ENCODE measurements at places on chromosomes 13 and 19.

DNA sequence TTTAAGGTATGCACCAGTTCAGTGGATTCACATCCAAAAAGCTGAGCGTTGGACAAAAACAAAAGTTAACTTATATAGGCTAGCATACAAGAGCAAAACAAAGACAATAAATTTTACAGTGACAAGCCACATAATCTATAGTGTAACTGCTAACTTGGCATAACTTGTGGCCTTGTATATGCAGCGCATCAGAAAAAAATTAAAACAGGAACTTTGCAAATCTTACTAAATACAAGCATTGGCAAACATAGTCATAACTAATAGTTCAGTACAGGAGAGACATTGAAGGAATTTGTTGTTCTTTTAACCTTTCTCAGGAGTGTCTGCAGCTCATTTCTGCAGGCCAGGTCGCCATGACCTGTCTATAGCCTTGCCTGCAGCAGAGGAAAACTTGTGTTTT, 54.6 kb downstream of the OR10H4 start:
- no peak for DNase-seq

DNA sequence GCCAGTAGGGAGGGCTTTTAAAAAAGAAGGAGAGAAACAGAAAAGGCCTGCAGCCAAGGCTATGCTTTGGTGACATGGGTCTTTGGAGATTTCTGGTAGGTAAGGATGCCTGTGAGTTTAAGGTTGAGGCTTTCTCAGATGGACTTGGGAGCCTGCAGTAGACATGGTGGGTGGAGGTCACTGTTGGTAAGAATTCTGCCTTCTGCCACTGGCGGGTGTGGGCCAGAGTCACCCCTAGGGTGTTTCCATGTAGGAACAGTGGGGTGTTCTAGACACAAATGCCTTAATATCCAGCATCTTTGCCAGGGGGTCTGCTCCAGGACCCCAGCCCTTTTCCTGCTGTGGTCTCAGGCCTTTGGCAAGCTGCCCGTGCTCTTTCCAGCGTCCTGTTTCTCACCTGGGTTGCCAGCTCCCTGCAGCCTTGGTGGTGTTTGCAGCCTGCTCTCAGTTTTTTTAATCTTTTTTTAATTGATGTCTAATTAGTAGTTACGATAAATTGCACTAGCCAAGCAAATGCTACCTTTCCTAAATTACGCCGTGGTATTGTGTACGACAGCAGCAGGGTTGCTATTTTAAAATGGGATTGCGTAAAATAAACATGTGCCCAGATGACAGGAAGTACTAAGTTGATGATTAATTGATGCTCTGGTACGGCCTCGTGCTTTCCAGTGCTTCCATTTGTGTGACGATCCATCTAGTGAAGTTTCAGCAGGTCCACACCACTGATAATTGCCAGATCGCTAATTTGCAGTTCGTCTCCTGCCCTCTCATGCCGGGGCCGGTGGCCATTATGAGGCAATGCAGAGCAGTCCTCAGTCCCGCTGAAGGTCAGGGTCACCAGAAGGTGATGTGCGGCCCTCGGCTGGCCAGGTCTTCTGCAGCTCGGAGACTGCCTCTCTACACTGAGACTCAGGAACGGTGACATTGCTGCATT, 35.3 kb upstream of the NPAS1 start:
- DNase-seq: peak; percentile 16

DNA sequence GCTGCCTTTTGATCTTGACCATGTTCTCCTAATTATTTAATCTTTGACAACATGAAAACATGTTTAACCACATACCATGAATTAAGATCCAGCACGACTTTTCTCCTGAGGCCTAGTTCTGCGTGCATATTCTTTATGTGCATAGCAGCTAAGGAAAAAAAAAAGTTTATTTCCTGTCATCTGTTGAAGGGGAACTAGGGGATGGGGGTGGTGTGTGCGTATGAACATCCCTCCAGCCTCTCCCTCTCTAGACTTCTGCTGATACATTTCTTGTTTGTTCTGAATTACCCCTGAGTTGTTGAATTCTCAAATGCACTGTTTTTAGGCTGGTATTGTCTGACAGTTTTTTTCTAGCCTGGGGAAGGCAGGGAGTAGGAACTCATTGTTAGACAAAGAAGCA, 543.3 kb downstream of the FGF9 start:
- DNase-seq: no peak

DNA sequence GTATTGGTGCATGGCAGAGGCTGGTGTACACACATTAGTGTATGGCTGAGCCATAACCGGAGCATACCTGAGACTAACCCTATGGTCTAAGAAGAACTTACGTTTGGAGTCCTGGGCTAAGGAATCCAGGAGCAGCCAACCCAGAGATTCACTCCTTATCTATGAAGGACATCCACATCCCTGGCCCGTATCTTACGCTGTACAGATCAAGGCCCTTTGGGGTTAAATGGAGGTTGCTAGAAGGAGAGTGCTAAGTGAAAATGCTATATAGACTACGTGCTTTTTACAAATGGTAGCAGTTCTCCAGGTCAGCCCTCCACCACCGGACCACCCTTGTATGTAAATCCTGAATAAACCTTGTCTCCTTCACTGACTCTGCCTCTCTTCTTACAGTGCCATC, 1.9 kb upstream of the SUGT1 start:
- DNase-seq: no peak

DNA sequence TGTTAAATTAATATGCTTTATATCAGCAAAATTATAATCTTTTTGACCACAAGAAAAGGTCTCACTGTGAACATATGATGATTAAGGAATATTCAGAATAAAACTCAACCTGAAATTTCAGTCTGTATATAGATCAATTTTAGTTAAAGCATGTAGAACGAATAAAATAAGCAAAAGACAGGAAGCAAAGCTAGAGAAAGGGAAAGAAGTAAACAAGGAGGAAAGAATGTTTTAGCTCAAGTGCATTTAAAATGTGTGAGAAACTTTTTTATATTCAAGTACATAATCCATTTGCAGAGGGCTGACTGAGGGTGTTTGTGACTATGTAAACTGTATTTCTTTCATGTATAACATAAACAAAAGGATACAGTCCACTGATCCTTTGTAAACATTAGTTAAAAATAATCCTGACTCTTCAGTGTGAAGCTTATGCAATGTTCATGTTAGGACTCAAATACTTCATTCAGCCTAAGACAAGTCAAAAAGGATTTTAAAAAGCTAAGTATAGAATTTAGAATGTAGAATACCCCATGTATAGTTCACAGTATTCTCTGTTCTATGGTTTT, 472.1 kb downstream of the DIAPH3 start:
- no peak for DNase-seq

GRCh38 chr13:77820431-77821149, 98.0 kb downstream of the EDNRB start:
- DNase-seq: no peak

- no peak for DNase-seq
These were observed 16.1 kb downstream of the SYDE1 start for GRCh38 chr19:15123031-15123890.

GRCh38 chr19:12786141-12786870, 5.0 kb upstream of the JUNB start:
- no peak for DNase-seq

- no peak for DNase-seq
These were observed 1005.1 kb downstream of the PCDH9 start for GRCh38 chr13:66225072-66225471.

- DNase-seq: no peak
These were observed at the start of gene CEACAM8 for GRCh38 chr19:42594617-42595489. Gene CEACAM8, minus strand, starts transcription at chr19:42594924. Its CDS starts 96 bp downstream, at chr19:42594828.

GRCh38 chr19:12932392-12933286, 872 bp downstream of the FARSA start:
- no peak for DNase-seq

GRCh38 chr19:44753932-44754749, 5.6 kb downstream of the BCL3 start:
- DNase-seq: no peak

- DNase-seq: no peak
These were observed 62.0 kb upstream of the C13orf46 start for GRCh38 chr13:114035583-114036531.
